ENCODE measurements at places on chromosomes 12 and 14.

- no peak for DNase-seq
Measured at GRCh38 chr12:12582193-12582881, 19.7 kb upstream of the DUSP16 start.

GRCh38 chr14:93212432-93212831, 5.4 kb downstream of the UBR7 start:
- DNase-seq: no peak

- no peak for DNase-seq
Measured at GRCh38 chr14:37643701-37644100, 48.3 kb downstream of the TTC6 start.

GRCh38 chr12:109618082-109618481, 44.5 kb downstream of the MVK start:
- no peak for DNase-seq

Data from effector memory CD8-positive, alpha-beta T cell (primary cell).